T-cell (primary cell): ENCODE measurements at places on chromosomes 16 and 17.

DNA sequence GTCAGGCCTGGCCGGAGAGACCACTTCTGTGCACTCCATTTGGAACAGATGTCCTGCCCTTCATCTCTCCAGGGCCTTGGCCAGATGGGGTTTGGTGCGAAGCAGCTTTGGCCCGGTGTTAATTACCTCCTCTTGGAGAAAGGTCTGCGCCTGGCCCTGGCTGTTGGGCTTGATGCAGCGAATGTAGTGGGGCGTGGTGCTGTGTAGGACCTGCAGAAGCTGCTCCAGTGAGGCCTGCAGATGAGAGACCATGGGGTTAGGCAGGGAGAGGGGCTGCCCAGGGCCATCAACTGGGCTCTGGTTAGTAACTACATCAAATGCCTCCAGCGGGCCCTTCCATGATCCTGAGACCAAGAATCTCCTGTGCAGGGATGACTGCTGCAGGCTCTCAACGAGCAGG, 18.7 kb downstream of the ZNHIT3 start:
- DNase-seq: no peak

GRCh38 chr16:11630046-11630767, 38.0 kb upstream of the SNN start:
- DNase-seq: no peak

DNA sequence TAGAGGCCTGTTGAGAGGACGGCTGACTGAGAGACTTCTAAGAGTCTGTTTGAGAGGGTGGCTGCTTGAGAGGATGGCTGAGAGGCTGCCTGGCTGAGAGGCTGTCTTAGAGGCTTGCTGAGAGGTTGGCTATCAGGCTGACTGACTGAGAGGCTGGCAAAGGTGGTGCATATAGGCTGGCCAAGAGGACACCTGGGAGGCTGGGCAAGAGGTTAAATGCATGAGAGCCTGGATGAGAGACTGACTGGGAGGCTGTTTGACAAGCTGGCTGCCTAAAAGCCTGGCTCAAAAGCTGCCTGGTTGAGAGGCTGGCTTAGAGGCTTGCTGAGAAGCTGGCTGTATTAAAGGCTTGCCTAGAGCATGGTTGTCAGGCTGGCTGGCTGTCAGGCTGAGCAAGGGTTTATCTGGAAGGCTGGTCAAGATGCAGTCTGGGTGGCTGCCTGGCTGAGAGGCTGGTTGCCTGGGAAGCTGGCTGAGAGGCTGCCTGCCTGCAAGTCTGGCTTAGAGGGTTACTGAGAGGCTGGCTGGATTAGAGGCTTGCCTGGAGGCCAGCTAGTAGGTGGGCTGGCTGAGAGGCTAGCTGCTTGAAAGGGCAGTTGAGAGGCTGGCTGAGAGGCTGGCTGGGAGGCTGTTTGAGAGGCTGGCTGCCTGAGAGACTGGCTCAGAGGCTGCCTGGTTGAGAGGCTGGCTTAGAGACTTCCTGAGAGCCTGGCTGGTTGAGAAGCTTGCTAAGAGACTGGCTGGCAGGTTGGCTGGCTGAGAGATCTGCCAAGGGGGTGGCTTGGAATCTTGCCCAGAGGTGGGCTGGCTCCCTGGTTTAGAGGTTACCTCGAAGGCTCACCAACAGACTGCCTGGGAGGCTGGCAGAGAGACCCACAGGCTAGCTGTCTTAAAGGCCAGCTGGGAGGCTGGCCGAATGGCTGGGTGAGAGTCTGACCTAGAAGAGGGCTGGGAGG, 38.3 kb upstream of the ACSM2B start:
- DNase-seq: no peak

DNA sequence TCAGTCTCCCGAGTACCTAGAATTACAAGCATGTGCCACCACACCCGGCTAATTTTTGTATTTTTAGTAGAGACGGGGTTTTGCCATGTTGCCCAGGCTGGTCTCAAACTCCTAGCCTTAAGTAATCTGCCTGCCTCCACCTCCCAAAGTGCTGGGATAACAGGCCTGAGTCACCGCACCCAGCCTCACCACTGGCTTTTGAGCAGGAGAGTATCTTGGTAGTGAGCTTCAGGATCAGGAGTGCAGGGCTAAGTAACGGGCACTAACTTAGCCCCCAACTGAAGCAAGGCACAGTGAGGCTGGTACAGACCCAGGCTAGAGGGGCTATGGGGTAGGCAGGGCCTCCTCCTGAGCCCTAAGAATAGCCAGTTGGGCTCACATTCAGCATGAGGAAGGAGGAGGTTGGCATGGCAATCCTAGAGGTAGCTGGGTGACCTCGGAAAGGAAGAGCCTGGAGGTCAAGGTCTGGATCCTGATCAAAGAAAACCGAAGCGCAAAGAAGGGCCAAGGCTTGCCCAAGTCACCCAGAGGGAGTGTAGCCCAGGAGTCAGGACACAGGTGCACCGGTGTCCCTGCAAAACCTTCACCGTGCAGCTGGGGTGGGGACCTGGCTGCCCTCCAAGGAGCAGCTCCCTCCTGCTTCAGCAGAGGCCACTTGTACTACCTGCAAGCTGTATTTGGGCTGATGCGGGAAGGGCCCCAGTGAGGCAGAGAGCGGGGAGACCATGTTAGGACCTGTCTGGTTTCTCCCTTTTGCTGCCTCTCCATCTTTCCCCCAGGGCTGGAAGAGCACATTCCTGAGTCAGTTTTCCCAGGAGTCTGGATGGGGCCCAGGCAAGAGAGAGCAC, 1.3 kb upstream of the ADGRG5 start:
- no peak for DNase-seq

GRCh38 chr17:48426019-48426665, 3.9 kb downstream of the SKAP1 start:
- DNase-seq: no peak

- peak; percentile 72 for DNase-seq
These were observed 11.2 kb downstream of the PIK3R5 start for GRCh38 chr17:8954339-8954738.

- DNase-seq: no peak
These were observed 2.6 kb downstream of the CACNA1H start for GRCh38 chr16:1155353-1156054.

- DNase-seq: no peak
These were observed 10.0 kb upstream of the SDK2 start for GRCh38 chr17:73654241-73654640.

GRCh38 chr17:2406903-2407790, 6.3 kb upstream of the MNT start:
- no peak for DNase-seq

GRCh38 chr16:10922328-10923145, 19.7 kb downstream of the DEXI start:
- DNase-seq: no peak

- DNase-seq: no peak
These were observed 23.3 kb upstream of the TAC4 start for GRCh38 chr17:49871211-49871610.
